ENCODE measurements at places on chromosomes 1 and 21.

DNA sequence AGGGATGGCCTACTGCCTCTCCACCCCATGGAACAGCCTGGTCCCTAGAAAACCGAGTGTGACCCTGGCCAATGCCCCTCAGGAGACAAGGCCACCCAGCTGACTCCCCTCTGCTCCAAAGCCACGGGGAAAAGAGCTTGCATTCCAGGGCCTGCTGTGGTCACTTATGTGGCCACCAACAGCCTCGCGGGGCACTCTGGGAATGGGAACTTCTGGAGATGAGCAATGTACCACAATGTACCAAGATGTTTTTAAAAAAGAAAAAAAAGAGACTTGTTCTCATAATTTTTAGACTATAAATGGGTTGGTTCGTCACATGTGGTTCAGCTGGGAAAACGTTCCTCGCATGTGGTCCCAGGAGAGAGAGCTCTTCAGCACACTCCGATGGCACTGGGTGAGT is 62.8 kb downstream of the SLC66A1 start:
- DNase-seq, result no peak

DNA sequence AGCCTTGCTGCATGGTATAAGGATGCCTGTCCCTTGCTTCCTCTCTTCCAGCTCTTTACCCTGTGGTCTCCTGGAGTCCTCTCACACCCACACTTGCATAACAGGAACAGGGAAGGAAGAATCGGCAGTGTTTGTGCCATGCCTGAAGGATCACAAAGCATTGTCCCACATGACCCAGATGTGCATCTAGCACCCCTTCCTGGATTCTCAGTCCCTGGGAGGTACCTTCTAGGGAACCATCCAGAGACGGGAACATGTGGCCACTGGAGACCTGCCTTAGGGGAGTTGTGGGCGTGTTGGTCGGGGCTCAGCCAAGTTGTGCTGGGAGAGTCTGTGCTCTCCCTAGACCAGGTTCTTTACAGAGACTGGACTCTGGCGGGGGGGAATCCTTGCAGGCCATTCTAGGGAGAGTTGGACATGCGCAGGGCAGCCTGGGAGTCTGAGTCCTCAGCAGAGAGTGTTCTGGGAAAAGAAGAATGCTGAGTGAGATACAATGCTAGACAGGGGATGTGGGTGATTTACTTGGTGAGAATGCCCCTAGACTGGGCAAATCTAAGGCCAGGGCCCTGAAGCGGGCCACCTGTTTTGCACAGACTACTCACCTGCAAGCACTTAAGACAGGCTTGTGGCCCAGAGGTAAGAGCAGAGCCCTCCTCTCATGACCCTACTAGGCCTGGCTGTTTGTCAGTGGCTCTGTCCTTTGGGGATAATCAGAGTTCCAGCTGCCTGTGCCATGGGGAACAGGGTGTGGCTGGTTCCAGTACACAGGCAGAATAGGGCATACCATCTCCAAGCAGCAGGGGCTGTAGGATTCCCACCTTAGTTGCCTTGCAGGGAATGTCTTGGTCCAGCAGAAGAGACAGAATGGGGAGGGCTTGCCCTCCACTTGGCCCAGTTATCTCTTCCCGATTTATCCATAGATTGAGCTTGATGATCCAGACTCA is 89.8 kb downstream of the MAN1C1 start:
- DNase-seq, result no peak

- DNase-seq, result no peak
Measured at GRCh38 chr1:152398812-152399698, 15.0 kb downstream of the CRNN start.

DNA sequence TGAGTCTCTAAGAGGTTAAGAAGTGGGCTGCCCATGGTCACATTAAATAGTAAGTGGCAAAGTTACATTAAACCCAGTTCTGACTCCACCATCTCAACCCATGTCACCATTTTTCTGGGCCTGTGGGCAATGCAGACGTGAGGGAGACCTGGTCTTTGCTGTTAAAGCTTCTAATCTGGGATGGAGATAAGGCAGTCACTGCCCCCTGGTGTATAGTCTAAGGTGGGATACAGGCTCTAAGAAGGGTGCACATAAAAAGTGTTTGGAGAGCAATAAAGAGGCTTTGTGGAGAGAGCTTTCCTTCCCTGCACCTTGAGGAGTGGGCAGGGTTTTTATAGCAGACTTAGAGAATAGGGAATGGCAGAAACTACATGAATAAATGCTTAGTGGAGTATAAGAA is 141.3 kb downstream of the ROR1 start:
- no peak for DNase-seq

DNA sequence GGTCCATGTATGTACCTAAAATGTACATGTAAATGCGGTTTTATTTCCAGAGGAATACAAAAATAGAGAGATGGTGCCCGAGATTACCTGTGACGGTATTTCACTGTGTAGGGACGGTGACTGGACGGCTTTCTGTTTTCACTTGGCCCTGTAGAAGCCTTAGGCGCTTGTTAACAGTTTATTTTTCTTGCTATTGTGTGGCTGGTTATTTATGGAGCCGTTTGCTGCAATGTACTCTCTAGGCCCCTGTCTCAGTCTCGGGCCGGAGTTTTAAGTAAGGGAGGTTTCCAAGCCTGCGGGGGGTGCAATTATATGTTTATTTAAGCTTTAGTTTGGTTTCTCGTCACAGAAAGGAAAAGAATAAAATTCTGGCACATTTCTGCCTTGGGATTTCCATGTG is 413 bp downstream of the EFCAB7 start:
- no peak for DNase-seq

DNA sequence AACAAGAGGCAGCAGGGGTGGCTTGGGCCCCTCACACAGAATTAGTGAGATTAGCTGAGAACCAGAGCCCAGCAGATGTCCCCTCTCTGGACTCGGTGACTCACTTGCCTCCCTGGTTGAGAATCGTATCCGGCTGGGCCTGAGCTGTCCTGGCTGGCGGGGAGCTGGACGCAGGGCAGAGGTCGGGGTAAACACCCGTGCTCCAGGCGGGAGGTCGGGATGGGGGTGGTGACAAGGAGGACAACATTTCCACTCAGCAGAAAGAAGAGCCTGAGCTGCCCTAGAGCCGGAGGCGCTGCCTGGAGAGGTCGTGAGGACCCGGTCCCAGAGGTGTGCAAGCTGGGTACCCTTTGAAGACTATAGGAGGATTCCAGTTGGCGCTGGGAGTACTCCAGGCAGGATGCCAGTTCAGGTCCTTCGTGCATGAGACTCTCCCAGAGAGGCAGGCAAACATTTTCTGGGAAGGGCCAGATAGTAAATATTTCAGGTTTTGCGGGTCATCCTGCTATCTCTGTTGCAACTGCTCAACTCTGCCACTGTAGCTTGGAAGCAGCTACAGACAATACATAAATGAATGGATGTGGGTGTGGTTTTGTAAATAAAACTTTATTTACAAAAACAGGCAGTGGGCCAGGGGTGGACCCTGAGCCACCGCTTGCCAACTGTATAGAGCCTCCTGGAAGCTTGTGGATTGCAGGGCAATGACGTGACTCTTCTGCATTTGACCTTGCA is 116.8 kb upstream of the WNT4 start:
- DNase-seq, result peak; percentile 64

DNA sequence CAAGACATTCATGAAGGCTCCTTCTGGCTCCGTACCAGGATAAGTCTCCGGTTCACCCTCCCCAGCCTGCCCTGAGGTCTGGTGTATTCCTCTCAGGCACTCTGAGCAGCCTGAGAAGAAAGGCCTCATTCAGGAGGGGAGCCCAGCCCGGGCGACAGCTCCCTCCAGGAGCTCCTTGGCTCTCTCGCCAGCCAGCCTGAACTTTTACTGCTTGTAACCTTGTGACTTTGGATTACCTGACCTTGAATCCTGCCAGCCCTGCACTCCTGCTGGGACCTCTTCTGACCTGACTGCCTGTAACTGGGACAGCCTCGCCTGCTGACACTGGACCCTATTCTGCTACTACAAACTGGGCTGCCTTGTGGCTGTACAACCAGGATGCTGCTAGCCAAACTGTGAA is 65.8 kb downstream of the CD34 start:
- no peak for DNase-seq

DNA sequence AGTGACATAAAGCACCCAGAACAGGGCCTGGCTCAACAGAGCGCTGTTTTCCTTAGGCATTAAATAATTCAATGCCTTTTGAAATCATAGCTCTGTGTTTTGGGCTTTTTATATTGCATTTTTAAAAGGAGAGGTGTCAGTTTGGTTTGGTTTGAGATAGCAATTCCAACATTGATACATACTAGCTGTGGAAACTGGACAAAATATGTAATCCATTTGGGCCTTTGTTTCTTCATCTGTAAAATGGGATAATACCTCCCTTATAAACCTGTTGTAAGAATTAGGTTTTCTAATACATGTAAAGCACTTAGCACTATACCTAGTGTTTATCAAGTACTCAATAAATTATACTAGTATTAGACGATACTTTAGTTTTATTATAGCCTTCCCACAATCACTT is 8.7 kb upstream of the RAB4A start:
- DNase-seq, result no peak

DNA sequence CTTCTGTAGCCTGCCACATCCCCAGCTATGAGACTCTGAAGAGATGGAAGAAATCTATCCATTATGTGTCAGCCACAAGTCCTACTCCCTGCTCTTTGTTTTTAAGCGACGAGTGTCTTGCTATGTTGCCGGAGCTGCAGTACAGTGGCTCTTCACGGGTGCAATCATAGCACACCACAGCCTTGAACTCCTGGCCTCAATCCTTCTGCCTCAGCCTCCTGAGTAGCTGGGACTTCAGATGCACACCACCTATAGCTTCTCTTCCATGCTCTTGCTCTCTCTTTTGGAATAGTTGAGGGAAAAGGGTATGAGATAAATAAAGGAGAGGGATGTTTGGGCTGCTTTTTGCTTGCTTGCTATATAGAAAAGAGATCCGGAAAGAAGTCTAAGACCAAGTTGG is 1.6 kb downstream of the TUFT1 start:
- no peak for DNase-seq

Measured in DMS153 (cell line).